Foreskin melanocyte (primary cell): ENCODE measurements at places on chromosomes 4 and X.
A peak's percentile ranks its signal among the peaks of the same experiment; 100 is the strongest.

GRCh38 chr4:850323-850945 is 24.5 kb upstream of the CPLX1 start:
- no peak for DNase-seq

- no peak for DNase-seq
Observed at GRCh38 chr4:37864786-37865185, 26.1 kb upstream of the TBC1D1 start.

DNA sequence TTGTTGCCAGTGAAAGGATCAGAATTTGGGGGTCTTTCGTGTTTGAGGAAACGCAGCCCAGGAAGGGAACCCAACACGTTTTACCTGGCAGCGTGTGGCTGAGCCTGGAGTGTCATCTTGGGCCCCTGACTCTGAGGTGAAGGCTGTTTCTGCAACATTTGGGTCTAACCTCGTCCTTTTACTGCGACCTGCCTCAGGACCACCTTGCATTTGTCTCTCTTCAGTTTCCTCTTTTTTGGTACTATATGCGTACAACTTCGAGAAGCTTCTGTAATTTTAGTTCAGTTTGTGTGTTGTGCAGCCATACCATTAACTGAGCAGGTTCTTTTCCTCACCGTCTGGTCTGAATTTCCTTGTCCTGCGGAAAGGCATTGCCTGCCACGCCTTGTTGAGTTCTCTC is 61.5 kb downstream of the TMEM131L start:
- no peak for DNase-seq

DNA sequence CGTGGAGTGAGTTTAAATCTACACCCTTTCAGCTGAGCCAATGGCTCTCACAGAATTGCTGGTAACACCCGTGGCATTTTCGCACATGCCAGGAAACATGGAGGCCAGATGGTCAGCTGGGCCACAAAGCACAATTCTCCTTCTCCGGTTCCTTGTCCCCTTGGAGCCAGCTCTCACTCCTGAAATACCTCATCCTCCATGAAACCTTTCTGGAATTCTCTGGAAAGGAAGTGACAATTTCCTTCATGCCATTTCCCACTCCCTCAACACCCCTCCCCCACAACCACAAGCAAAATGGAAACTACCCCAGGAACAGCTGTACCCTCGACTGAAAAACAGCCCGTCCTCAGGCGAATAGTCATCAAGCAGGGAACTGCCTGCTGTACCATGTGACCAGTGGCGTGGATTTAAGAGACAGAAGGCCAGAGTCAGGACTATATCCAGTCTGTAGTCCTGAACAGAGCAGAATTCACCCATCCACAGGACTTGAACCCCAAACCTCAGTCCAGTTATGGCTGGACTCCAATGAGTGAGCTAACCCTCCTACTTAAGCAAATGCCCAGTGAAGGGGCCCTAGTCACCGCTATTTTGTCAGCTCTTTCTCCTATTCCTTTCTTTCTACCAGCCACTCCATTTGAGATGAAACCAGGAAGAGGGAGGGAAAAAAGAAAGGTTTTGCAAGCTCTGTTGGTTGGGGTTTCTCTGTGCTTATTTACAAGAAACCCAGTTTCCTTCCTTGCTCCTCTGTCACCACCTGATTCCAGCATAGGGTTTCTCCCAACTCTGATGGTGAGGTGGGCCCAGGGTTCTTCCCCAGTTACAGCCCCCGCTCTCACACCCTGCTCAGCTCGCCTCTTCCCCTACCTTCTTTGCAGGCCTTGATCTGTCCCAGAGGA is 24.5 kb downstream of the ELF4 start:
- DNase-seq, result no peak

DNA sequence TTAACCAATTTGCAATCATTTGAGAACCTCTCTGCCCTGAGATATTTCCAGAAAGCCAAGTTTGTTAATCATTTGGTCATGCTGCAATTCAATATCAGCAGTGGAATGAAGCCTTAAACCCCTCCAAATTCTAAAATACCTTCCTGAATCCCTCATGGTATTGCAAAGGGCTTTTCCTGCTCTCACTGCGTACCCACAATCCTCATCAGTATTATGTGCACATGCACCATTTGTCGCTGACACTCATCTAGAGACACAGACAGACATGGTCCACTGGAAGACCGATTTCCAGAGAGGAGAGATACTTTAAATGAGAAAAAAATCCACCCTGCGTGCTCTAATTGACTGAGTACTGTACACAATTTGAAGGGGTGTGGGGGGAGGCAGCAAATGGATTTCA is 104.4 kb downstream of the GPC3 start:
- DNase-seq, result no peak

- DNase-seq, result no peak
Observed at GRCh38 chrX:18377796-18378195, 23.3 kb upstream of the SCML2 start.

DNA sequence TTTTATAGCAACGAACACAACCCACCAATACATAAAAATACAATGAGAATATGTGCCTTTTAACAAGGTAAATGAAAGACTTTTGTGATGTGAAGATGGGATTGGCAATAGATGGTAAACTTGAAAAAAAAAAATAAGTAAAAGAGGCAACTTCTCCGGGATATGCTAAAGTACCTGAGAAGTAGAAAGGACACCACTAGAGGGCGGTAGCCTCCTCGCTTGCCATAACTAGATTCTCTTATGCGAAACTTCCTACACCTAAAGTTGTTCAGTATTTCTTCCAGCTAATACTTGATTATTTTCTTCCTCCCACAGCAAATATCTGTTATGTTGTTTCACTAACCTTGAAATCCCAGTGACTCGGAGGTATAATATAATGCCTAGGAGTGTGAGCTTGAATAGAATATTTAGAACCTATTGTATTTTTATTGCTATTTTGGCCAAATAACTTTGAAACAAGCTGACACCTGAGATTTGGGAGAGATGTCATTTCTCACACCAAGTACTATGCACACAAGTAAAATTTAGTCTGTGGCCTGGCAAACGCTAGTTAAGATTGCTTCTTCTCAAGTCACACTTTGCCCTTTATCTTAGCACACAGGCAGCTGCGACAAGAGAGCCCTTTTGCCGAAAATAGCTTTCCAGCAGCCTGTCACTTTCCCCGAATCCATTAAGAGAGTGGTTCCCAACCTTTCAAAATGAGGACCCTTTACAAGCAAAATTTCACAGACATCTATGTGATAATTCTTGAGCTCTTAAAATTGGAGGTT is 44.9 kb upstream of the PDLIM5 start:
- DNase-seq, result peak; percentile 57

- no peak for DNase-seq
Observed at GRCh38 chrX:147953976-147954375, 27.2 kb upstream of the FMR1NB start.

DNA sequence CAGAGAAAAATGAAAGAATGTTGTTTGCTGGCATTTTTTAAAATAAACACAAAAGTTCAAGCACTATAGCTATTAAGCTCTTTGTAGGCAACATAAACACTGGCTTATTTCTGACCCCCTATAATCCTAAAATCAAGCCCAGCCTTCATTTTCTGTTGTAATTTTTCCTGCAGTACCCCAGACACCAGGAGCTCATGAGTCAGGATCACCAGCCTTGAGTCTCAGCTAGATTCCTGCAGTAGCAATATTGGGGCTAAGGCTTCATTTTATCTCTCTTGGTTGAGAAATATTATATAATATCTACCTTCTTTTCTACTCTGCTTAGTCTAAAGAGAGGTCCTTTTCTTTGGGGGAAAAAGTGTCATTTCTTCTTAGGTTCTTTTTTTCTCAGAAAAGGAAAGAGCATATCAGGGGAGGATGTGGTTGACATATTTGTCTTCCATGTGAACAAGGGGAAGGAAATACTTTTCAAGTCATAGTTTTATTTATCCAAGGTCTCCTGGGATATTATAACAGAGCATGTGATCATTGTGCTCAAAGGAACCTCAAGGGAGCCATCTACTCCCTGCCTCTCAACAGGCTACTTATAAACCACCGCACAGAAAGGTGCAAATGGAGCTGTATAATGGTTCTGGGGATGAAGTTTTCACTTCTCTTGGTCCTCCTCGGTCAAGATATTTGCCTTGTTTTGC is 678.3 kb upstream of the NR3C2 start:
- peak; percentile 11 for DNase-seq

DNA sequence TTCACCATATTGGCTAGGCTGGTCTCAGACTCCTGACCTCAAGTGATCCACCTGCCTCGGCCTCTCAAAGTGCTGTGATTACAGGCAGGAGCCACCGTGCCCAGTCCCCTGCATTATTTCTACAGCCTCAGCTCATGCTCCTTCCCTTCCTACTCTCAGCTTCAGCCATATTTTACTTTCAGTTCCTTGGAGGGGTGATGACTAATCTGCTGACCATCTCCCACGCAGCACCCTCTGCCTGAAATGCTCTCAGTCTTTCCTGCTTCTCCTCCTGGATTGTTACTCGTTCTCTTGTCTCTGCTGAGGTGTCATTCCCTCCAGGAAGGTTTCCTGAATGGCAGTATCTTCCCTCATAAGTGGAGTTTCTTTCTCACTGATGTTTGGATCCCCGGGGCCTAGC is 63.3 kb downstream of the MOSPD2 start:
- DNase-seq, result peak; percentile 48

DNA sequence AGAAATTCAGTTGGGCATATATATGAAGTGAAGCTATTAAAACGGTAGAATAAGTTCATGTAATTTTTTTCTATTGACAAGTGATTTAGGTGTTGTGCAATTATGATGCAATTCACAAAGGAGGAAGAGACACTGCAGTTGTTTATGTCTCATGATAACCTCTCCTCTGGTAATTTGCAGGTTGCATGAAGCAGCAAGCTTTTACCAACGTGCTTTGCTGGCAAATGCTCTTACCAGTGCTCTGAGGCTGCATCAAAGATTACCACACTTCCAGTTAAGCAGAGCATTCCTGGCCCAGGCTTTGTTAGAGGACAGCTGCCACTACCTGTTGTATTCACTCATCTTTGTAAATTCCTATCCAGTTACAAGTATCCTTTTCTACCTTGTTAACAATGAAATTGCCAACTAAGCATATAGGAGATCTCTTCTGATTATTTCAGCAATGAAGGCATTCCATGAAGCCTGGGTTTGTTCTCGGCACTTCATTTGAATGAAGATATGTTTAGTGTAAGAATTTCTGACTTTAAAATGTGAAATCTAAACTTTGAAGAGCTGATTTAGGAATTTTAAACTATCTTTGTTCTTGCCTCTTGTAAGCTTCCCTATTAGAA is 3.9 kb downstream of the TMEM33 start:
- no peak for DNase-seq

DNA sequence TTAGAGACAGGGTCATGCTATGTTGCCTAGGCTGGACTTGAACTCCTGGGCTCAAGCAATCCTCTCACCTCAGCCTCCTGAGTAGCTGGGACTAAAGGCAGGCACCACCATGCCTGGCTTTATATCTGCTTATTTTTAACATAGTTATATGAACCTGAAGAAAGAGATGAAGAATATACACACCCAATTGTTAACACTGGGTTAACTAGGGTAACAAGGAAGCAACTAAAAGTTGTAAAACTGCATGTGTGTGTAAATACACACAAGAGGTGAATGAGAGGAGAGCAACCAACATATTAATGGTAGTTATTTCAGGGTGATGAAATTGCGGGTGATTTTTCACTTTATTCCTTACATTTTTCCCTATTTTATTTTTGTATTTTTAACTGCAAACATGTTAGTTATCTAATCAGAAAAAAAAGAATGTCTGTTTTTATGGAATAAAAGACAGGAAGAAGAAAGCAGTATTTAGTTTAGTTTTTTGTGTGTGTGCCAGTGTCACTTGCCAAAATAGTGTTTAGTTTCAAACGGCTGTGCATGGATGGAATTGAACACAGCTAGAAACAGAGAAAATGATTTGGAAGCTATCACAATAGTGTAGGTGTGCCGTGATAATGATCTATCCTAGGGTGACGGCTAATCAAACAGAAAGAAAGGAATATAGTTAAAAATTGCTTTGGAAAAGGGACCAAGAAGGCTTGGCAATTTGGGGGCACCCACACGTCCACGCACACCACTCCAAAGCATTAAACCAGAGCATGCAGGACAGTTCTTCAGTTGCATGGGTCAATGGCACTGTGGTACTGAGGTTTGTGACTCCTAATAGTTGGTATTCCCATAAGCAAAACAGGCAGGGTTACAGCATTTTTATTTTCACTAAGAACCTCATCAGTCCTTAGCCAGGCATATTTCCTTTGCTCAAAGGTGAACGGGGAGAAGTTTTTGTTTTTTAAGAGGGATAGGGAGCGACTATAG is 89.1 kb upstream of the KLHL13 start:
- no peak for DNase-seq

GRCh38 chr4:146095091-146095690 is 80.3 kb upstream of the LSM6 start:
- peak; percentile 20 for DNase-seq

- DNase-seq, result peak; percentile 3
Observed at GRCh38 chr4:18155067-18156041, 133.8 kb upstream of the LCORL start.

DNA sequence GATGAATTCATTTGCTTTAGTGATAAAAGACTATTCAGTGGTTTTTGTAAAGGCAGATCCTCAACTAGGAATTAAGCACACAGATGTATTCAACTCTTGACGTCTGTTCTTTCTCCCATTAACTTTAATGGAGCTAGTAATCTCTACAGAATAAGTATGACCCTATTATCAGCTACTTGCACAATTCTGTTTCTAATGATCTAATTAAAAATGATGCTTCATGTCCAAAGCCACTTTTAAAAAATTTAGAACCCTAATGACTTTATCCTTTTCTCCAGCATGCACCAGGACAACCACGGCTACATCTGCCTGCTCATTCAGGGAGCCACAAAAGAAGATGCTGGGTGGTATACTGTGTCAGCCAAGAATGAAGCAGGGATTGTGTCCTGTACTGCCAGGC is 85.4 kb downstream of the CBR4 start:
- DNase-seq, result no peak

GRCh38 chr4:152115794-152116193 is 355.0 kb upstream of the GATB start:
- no peak for DNase-seq

- DNase-seq, result no peak
Observed at GRCh38 chr4:187158003-187158402, 434.3 kb upstream of the FAT1 start.

GRCh38 chrX:70444326-70444945 is at the start of gene DLG3:
Gene DLG3 (plus strand): TSS chrX:70444835. CDS start chrX:70445202, 367 bp downstream.
- no peak for DNase-seq

GRCh38 chrX:30593440-30594200 is 16.1 kb upstream of the TASL start:
- DNase-seq, result no peak

- no peak for DNase-seq
Observed at GRCh38 chr4:123339507-123340380, 56.9 kb upstream of the SPRY1 start.

DNA sequence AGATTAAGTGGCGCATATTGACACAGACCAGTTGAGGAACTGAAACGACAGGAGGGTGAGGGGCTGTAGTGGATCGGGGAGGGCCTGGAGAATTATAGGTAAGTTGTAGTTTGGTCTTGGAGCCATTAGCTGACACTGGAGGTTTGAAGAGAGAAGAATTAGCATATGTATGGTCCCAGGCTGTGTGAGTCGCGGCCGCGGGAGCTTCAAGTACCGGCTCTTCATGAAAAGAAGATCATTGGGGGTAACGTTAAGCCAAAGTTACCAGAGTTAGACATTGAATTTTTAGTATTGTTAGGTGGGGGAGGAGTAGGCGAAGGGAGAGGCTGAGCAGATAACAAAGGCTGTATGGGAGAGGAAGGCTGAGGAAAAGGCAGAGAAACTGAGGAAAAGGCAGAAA is 56.5 kb downstream of the ZNF674 start:
- DNase-seq, result no peak
